Eye (tissue), 1 donor: ENCODE measurements at places on chromosomes 1 and 21.

DNA sequence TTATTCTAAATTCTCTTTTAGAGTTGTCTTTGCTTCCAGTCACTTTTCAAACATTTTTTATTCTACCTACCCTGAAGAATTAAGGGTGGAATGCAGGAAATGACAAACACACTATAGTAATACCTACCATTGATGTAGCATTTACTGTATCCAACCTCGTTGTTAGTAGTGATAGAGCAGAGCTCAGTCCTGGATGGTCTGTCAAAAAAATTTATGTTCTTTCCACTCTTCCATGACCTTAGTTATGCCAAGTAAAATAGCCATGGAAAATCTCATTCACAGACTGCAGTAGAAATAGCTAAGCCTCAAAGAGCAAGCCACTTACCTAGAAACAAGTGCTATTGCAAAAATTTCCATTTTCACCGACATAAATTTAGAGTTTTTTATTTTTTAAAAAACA is 74.6 kb downstream of the CRB1 start:
- DNase-seq = no peak

DNA sequence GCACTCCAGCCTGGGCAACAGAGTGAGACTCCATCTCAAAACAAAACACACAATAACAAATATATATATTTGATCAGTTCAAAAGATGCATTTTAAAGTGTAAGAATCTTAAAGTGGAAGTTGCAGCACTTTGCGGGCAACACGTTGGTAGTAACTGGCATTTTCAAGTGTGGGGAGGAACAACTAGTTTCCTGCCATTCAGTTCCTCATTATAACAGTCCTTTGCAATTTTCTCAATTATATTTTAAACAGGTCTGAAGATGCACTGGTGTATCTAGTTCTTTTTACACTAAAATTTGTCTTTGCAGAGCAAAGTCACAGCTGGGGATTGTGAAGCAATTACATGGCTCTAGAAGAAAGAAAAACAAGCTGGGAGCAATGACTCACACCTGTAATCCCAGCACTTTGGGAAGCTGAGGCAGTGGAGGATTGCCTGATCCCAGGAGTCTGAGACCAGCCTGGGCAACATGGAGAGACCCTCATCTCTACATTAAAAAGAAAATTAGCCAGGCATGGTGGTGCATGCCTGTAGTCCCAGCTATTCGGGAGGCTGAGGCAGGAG is 25.3 kb downstream of the RRAGC start:
- DNase-seq = no peak

DNA sequence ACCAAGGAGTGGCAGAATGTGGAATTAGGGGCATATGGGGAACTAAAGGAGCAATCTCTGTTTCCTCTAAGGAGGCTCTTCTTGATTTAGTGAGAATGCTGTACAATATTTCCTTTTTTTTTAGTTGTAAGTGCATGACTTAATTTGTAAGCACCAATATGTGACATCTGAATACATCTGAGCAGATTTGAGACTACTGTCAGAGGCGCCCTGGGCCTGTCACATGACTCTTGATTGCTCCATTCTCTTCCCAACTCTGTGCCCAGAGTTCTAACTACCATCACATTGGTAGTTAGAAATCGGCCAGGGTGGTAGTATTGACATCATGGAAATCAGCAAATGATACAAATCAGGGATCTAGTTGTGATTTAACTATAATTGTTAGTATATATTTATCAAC is 110.1 kb upstream of the LMO4 start:
- DNase-seq = no peak

GRCh38 chr1:206961668-206962067 is 8.6 kb downstream of the FCAMR start:
- no peak for DNase-seq

DNA sequence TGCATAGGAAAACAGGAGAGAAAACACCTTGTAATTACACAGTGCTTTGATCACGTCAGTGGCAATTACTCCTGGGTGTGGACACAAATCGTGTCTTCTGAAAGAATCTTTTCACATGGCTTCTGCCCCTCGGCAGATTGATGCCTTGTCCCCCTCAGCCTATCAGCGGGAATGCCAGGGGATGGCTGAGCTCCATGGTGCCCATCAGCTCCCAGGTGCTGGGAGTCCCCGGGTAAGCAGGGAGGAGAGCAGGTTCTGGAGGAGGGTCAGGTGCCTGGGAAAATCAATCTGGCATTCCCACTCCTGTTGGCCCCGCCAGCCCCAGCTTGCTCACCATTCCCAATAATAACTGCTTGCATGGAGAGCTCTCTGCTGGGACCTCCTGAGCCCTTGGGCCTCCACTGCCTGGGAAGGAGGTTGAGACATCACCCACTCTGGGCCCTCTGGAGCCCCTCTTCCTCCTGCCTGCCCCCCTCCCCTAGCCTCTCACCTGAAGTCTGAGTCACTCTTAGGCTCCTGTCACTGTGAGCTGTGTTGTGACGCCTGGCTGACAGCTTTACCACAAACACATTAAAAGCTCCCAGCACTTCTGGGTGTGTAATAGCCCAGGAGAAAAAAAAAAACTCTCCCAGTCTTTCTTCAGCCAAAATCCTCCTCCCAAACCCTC is 4.9 kb downstream of the CAMK2N1 start:
- no peak for DNase-seq

DNA sequence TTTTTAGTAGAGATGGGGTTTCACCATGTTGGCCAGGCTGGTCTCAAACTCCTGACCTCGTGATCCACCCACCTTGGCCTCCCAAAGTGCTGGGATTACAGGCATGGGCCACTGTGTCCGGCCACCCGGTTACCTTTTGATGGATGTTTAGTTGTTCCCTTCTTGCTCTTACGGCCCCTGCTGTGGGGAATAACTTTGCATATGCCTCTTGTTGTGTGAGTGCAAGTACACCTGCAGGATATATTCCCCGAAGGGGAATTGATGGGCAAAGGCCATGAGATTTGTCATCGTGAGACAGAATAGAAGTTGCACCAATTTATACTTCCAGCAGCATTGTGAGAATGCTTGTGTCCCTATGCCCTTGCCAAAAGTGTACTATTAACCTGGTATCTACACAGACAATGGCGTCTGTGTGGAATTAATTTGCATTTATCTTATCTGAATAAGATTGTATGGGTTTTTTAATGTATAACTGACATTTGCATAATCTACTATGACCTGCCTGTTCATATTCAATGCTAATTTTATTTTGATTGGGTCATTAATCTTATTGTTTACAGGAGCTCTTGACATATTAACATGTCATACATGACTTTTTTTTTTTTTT is 8.1 kb downstream of the IL6R start:
- no peak for DNase-seq

- no peak for DNase-seq
Observed at GRCh38 chr1:246005067-246005466, 502.0 kb downstream of the SMYD3 start.

DNA sequence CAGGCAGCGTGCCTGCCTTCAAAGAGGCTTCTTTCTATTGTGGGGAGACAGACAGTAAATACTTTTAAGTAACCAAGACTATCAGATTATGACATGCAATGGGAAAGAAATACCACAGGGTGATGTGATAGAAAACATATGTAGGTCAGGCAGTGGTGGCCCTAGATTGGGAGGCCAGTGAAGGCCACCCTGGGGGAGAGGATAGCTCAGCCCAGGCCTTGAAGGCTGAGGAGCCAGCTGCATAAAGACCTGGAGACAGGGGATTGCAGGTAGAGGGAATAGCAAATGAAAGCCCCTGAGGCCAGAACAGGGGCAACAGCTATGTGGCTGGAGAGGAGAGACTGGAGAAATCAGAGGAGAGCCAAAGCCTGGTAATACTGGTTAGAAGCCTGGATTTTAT is 4.0 kb downstream of the SOX13 start:
- DNase-seq = no peak

GRCh38 chr1:35573198-35574124 is at the start of gene TFAP2E:
TSS of gene TFAP2E (plus strand) at chr1:35573314. CDS start at chr1:35573578, 264 bp downstream.
- DNase-seq = peak; percentile 77

GRCh38 chr1:97006044-97006661 is 284.6 kb downstream of the PTBP2 start:
- peak; percentile 32 for DNase-seq

DNA sequence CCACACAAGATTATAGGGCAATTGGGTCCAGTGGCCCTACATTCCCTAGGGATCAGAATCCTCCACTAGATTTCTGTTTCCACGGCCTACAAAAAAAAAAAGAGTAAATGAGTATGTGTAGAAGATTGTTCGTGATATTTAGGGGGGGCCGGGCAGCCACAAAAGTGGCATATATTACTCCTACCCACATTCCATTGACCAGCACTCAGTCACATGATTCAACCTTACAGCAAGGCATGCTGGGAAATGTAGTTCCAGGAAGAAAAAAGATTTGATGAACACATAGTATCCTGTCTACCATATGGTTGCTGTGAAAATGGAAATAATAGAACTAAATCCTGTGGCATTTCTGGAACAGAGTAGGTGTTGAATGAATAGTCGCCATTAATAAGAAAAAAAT is 43.4 kb upstream of the GJB5 start:
- DNase-seq = peak; percentile 24

GRCh38 chr21:16419188-16419921 is 689.6 kb downstream of the USP25 start:
- DNase-seq = peak; percentile 88

- DNase-seq = peak; percentile 32
Observed at GRCh38 chr1:107748531-107748930, 216.4 kb downstream of the VAV3 start.

DNA sequence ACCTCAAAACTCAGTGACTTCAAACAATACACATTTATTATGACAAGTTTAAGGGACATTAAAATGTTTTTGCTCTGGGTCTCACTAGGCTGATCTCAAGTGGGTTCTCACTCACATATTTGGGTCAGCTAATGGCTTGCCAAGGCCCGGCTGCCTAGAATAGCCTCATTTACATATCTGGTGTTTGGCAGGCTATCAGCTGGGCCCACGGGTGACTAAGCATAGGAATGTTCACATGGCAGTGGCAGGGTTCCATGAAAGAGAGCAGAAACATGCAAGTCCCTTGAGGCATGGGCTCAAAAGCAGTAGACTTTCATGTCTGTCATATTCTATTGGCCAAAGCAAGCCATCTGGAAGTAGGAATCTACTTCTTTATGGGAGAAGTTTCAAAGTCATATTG is 492.6 kb downstream of the KCNT2 start:
- DNase-seq = peak; percentile 58

DNA sequence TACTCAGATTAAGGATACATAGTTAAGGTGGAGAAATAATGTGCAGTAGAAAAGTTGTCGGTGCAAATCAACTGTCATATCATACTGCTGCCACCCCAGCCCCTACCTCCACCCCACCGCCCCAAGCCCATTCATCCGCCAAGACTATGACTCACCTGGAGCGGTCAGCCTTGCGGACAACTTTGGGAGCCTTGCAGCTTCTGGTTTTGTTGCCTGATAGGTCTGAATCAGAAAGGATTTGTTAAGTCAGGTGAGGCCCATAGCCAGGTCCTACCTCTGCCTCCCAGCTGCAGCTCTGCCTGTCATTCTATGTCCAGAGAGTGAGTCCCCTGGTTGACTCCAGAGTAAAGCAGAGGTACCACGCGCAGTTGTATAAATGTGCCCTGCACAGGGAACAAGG is 12.6 kb downstream of the C1orf162 start:
- no peak for DNase-seq

- DNase-seq = no peak
Observed at GRCh38 chr1:102942324-102942723, 166.0 kb downstream of the COL11A1 start.

DNA sequence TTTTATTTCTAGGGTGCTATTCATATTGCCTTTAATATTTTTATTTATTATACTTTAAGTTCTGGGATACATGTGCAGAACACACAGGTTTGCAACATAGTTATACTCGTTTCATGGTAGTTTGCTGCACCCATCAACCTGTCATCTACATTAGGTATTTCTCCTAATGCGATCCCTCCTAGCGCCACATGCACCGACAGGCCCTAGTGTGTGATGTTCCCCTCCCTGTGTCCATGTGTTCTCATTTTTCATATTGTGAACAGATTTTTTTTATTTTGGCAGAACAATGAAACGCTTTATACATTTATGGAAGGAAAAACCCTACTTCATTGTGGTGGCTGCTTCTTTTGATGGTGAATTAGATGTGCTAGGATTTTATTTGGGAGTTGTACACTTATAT is 14.4 kb upstream of the USH2A start:
- no peak for DNase-seq

GRCh38 chr1:3423896-3424611 is 30.4 kb upstream of the ARHGEF16 start:
- DNase-seq = no peak

- no peak for DNase-seq
Observed at GRCh38 chr1:184801503-184801902, 46.8 kb upstream of the EDEM3 start.

DNA sequence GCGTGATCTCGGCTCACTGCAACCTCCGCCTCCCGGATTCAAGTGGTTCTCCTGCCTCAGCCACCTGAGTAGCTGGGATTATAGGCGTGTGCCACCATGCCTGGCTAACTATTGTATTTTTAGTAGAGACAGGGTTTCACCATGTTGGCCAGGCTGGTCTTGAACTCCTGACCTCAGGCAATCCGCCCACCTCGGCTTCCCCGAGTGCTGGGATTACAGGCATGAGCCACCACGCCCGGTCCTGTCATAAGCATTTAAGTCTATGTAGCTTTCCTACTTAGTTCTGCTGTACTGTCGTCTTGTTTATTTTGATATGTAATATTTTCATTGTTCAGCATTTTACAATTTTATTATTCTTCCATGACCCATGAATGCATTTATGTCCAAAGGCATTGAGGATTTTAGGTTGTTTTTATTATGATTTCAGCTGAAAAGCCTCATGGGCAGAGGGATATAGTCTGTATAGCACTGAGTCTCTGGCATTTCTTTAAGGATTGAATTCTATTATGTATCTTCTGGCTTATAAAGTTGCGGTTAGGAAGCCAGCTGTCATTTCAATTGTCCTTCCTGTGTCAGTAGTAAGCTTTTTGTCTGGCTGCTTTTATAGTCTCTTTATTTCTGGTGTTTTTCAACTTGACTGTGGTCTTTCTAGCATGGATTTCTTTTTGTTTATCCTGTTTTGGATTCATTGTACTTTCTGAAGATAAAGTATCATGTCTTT is 9.2 kb downstream of the AGPAT3 start:
- no peak for DNase-seq

GRCh38 chr1:200281201-200281835 is 128.5 kb downstream of the ZNF281 start:
- DNase-seq = no peak

GRCh38 chr21:31553926-31554325 is 105.6 kb upstream of the SOD1 start:
- no peak for DNase-seq

DNA sequence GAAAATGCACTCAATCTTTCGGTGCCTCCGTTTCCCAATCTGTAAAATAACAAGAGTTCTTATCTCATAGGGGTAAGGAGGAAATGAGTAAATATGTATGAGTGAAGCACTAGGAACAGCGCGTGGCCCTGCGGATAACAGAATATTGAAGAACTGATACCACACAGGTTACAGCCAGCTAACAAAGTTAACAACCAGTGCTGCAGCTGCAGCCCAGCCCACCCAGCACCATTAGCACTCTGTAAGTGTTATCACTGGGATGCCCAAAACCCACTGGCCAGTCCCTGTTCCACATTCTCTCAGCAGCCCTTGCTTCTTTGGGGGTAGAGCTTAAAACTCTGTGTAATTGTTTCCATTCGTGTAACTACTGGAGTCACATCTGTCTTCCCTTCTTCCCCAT is 89.5 kb downstream of the VWA5B1 start:
- no peak for DNase-seq
